Suprapubic skin (tissue), 4 donors: ENCODE measurements at places on chromosomes 7 and 10. TPM values are rescaled to one million over a fixed set of nuclear protein-coding genes. Genes with fewer than 3 reads are reported as not detected.

- H3K27ac ChIP-seq, result no peak overlapping the region
- no peak overlapping the region for H3K4me3 ChIP-seq
- H3K4me1 ChIP-seq, result peaks cover 17% of the 10 kb centered on the region
- H3K36me3 ChIP-seq, result no peaks in the 10 kb centered on the region
- no peak for DNase-seq
- H3K27me3 ChIP-seq, result peaks cover 18% of the 10 kb centered on the region
Observed at GRCh38 chr10:13437026-13437555, 89.0 kb upstream of the SEPHS1 start.

DNA sequence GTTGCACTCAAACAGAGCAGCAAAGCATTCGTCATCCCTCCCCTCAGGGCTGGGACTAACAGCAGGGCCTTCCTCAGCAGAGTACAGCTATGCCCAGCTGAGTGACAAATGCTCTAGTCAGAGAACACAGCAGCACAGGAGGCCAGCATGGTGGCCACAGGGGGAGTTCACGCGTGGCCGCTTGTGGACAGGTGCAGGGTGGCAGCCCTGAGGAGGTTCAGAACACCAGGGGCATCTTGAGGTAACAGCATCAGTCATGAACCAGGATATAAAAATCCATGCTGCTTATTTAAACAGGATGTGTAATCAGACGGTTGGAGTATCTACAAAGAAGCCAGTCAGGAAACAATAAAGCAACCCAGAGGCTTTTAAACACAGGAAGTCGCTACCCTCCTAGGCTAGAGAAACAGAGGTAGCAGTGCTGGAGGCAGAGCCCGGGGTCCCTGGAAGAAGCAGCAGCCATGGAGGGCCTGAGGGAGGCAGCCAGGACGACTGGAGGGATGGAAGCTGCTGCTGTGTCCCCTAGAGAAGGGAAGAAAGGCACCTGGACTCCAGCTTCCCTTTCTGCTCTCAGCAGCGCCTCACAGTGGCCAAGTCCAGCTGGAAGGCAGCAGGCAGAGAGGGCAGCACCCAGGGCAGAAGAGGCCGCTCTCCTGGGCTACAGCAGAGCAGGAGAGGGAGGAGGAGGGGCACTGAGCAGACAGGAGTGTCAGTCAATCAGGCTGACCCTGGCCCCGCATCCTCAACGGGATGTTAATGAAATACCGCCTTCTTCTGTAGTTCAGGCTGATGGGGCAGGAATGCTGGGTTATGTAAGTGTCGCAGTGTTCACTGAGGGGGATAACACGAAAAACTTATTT, 70.8 kb upstream of the UCN3 start:
- H3K27ac ChIP-seq, result no peak overlapping the region
- no peak overlapping the region for H3K4me3 ChIP-seq
- no peaks in the 10 kb centered on the region for H3K36me3 ChIP-seq
- no peak for DNase-seq
- no peaks in the 10 kb centered on the region for H3K27me3 ChIP-seq

- no peaks in the 10 kb centered on the region for H3K27me3 ChIP-seq
- H3K27ac ChIP-seq, result no peak overlapping the region
- H3K4me1 ChIP-seq, result peaks cover 17% of the 10 kb centered on the region
- H3K4me3 ChIP-seq, result no peak overlapping the region
- H3K36me3 ChIP-seq, result no peaks in the 10 kb centered on the region
- no peak for DNase-seq
Observed at GRCh38 chr10:70295321-70295720, 11.5 kb upstream of the NPFFR1 start.

GRCh38 chr7:87852306-87852705, 23.9 kb downstream of the SLC25A40 start:
- H3K4me1 ChIP-seq, result no peaks in the 10 kb centered on the region
- DNase-seq, result no peak
- H3K36me3 ChIP-seq, result peaks cover 24% of the 10 kb centered on the region

- H3K4me3 ChIP-seq, result no peak overlapping the region
- H3K4me1 ChIP-seq, result peaks cover 3% of the 10 kb centered on the region
- no peaks in the 10 kb centered on the region for H3K27me3 ChIP-seq
- no peak overlapping the region for H3K27ac ChIP-seq
- H3K36me3 ChIP-seq, result no peaks in the 10 kb centered on the region
Observed at GRCh38 chr10:88521791-88522190, 61.3 kb downstream of the RNLS start.

DNA sequence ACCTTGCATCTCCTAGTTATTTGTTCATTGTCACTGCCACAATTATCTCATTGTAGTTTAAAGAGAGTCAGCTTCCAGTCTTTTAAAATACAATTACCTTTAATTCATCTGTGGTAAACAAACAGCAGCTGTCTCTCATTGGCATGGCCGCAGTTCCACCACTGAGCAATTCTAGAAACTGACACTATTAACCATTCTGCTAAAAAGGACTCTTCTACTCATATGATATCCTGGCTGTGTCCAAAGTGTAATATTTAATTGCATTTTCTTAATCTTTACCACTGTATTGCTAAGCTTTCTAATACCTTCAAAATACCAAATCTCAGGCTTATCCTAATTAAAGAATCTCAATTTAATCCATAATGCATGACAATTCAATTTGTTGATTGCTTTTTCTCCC, 639.0 kb downstream of the AUTS2 start:
- no peaks in the 10 kb centered on the region for H3K4me1 ChIP-seq
- no peak overlapping the region for H3K4me3 ChIP-seq
- no peaks in the 10 kb centered on the region for H3K27me3 ChIP-seq
- H3K36me3 ChIP-seq, result no peaks in the 10 kb centered on the region
- no peak overlapping the region for H3K27ac ChIP-seq

GRCh38 chr7:55409482-55410225, 44.5 kb downstream of the LANCL2 start:
- H3K36me3 ChIP-seq, result peaks cover 41% of the 10 kb centered on the region
- H3K27me3 ChIP-seq, result no peaks in the 10 kb centered on the region
- H3K4me3 ChIP-seq, result no peak overlapping the region
- H3K4me1 ChIP-seq, result no peaks in the 10 kb centered on the region

GRCh38 chr7:1653500-1653899, 16.6 kb upstream of the ELFN1 start:
- DNase-seq, result no peak
- no peak overlapping the region for H3K27ac ChIP-seq
- H3K27me3 ChIP-seq, result peaks cover 42% of the 10 kb centered on the region
- H3K36me3 ChIP-seq, result no peaks in the 10 kb centered on the region
- H3K4me1 ChIP-seq, result peaks cover 6% of the 10 kb centered on the region

- DNase-seq, result no peak
- H3K4me1 ChIP-seq, result peaks cover 4% of the 10 kb centered on the region
- no peaks in the 10 kb centered on the region for H3K27me3 ChIP-seq
- H3K4me3 ChIP-seq, result no peak overlapping the region
- no peak overlapping the region for H3K27ac ChIP-seq
Observed at GRCh38 chr7:82578430-82578829, 134.9 kb upstream of the CACNA2D1 start.

GRCh38 chr10:96703358-96703757, 17.0 kb downstream of the PIK3AP1 start:
- no peak overlapping the region for H3K4me3 ChIP-seq
- no peaks in the 10 kb centered on the region for H3K27me3 ChIP-seq
- no peaks in the 10 kb centered on the region for H3K36me3 ChIP-seq
- DNase-seq, result no peak
- no peak overlapping the region for H3K27ac ChIP-seq
- no peaks in the 10 kb centered on the region for H3K4me1 ChIP-seq

DNA sequence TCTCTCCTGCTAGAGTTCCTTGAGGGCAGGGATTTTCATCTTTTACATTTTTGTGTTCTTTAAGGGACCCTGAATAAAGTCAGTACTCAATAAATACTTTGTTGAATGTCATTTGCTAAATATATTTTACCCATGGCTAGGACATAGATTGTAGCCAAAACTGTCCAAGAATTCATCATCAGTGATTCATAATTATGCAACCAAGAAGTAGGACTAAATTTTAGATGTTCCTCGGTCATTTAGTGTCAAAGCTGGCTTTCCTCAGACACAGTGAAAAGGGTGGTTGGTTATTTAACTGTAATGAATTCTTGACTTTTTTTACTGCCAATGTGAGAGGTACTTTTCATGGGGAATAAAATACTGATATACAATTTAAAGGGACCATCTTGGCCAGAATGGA, 3.3 kb downstream of the NUDT13 start:
- no peak overlapping the region for H3K4me3 ChIP-seq
- H3K4me1 ChIP-seq, result peaks cover 17% of the 10 kb centered on the region
- no peak for DNase-seq
- H3K36me3 ChIP-seq, result no peaks in the 10 kb centered on the region
- no peak overlapping the region for H3K27ac ChIP-seq

- no peak overlapping the region for H3K4me3 ChIP-seq
- H3K27ac ChIP-seq, result no peak overlapping the region
- no peaks in the 10 kb centered on the region for H3K27me3 ChIP-seq
- DNase-seq, result no peak
Observed at GRCh38 chr10:91034494-91035159, 113.7 kb upstream of the ANKRD1 start.

- no peak for DNase-seq
- H3K4me3 ChIP-seq, result no peak overlapping the region
- H3K27ac ChIP-seq, result no peak overlapping the region
- no peaks in the 10 kb centered on the region for H3K36me3 ChIP-seq
- no peaks in the 10 kb centered on the region for H3K27me3 ChIP-seq
Observed at GRCh38 chr7:50814166-50814565, 31.5 kb upstream of the GRB10 start.

GRCh38 chr7:34247468-34247867, 342.1 kb downstream of the BMPER start:
- no peaks in the 10 kb centered on the region for H3K27me3 ChIP-seq
- H3K36me3 ChIP-seq, result no peaks in the 10 kb centered on the region
- no peak overlapping the region for H3K4me3 ChIP-seq
- DNase-seq, result no peak
- no peak overlapping the region for H3K27ac ChIP-seq
- no peaks in the 10 kb centered on the region for H3K4me1 ChIP-seq

DNA sequence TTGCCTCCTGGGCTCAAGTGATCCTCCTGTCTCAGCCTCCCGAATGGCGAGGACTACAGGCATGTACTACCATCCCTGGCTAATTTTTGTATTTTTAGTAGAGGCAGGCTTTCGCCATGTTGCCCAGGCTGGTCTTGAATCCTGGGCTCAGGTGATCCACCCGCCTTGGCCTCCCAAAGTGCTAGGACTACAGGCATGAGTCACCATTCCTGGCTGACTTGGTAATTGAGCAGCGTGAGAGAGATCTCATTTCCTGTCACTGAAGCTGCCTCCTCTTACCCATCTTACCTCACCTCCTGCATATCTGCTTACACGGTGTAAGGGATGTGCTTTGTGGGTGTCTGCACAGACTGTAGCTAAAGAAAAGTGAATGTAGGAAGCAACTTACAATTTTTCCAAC, 9.7 kb downstream of the IFIT3 start:
- H3K36me3 ChIP-seq, result peaks cover 15% of the 10 kb centered on the region
- no peak for DNase-seq
- no peak overlapping the region for H3K4me3 ChIP-seq
- H3K27ac ChIP-seq, result no peak overlapping the region

DNA sequence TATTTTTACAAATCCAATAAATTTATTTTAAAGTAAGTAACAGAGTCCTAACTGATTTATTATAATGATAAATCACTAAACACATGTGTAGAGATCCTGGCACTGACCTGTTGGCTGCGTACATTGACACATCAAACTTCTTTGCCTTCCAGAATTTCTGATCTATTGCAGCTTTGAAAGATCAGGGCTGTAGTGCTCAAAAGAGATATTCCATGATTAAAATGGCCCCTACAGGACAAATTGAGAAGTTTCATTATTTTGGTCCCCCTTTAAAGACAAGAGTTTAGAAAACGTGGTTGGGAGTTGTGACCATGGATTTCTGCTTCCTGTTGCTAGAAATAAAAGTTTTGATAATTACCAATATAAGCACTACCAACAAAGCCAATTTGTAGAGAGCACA, 87.7 kb upstream of the PDK4 start:
- H3K4me1 ChIP-seq, result no peaks in the 10 kb centered on the region
- no peak overlapping the region for H3K27ac ChIP-seq
- DNase-seq, result no peak
- H3K4me3 ChIP-seq, result no peak overlapping the region
- no peaks in the 10 kb centered on the region for H3K36me3 ChIP-seq

DNA sequence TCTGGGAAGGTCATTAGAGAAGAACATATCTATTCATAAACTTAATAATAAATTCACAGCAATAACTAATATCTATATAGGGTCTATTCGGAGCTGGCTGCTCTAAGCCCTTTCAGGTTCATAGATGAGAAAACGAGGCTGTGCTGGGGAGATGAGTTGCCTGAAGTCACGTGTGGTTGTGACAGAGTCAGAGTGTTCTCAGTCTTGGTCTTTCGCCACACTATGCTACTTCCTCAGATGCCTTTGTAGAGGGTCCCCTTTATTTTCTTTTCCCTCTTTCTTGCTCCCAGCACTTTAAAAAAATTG, 43.7 kb upstream of the FAM180A start:
- DNase-seq, result no peak
- H3K4me3 ChIP-seq, result no peak overlapping the region
- H3K27ac ChIP-seq, result no peak overlapping the region
- H3K4me1 ChIP-seq, result peaks cover 7% of the 10 kb centered on the region

DNA sequence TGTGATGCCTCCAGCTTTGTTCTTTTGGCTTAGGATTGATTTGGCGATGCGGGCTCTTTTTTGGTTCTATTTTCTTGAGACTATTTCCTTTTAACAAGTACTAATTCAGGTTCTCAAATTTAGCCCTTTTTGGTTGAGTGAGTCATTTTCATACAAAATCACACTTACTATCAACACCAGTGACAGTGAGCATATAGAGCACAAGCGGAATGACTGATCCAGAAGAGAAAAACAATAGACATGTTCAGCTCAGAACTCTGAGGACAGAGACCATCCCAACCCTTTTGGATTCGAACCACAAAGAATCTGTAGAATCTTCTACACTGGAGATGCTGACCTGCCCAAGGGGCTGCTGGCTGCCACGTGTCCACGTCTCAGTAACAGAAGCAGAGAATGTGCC, 56.4 kb upstream of the INSYN2A start:
- H3K27ac ChIP-seq, result no peak overlapping the region
- peaks cover 23% of the 10 kb centered on the region for H3K36me3 ChIP-seq
- no peak overlapping the region for H3K4me3 ChIP-seq
- H3K4me1 ChIP-seq, result no peaks in the 10 kb centered on the region
- no peaks in the 10 kb centered on the region for H3K27me3 ChIP-seq

GRCh38 chr10:23190872-23191763, 994 bp upstream of the PTF1A start:
- H3K27me3 ChIP-seq, result peaks cover 100% of the 10 kb centered on the region
- no peak for DNase-seq
- H3K36me3 ChIP-seq, result no peaks in the 10 kb centered on the region
- no peak overlapping the region for H3K27ac ChIP-seq

Gene TYW1B
- 2.1 TPM for total RNA-seq

Gene FGFR2
- 222 TPM for total RNA-seq

Gene CNNM1
- total RNA-seq, result 4.0 TPM

Gene PDZD7
- 1.2 TPM for total RNA-seq

Gene ASNS
- total RNA-seq, result 40.2 TPM

Gene TAS2R60
- total RNA-seq, result not detected

Gene GNGT1
- not detected for total RNA-seq

Gene KCNH2
- not detected for total RNA-seq

Gene H2BK1
- not detected for total RNA-seq

Gene ATE1
- total RNA-seq, result 20.3 TPM

Gene NEBL
- 49.9 TPM for total RNA-seq

Gene CPED1
- 1.3 TPM for total RNA-seq
